ENCODE measurements at places on chromosomes 7 and 10.

DNA sequence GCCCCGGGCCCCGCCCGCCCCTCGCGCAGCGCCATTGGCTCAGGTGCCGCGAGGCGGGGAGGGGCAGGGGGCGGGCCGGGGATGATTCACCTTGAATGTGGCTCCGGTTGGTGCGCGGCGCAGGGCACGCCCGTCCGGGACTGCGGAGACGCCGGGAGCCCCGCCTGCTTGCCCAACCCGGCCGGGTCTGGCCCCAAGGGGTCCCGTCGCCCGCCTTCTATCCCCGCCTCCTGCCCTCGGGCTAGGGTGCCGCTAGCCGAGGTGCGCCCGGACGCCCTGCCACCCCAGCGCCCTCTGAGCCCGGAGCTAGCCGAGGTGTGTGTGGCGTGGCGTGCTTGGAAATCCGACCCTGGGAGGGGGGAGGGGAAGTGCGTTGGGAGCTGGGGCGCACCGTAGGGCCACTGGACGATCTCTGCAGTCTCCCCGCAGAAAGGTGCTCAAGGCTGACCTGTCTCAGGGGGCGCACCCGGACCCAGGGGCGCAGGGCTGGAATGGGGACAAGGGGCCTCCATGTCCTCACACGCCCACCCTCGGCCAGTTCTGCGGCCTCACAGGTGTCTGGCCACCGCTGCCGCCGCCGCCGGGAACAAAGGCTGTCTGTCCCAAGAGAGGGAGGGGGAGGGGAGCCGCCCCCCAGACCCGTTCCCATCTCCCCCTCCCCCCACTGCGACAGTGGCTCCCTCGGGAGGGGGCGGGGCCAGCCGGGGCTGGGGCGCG is 168.9 kb downstream of the NRF1 start:
- peak; percentile 55 for DNase-seq

DNA sequence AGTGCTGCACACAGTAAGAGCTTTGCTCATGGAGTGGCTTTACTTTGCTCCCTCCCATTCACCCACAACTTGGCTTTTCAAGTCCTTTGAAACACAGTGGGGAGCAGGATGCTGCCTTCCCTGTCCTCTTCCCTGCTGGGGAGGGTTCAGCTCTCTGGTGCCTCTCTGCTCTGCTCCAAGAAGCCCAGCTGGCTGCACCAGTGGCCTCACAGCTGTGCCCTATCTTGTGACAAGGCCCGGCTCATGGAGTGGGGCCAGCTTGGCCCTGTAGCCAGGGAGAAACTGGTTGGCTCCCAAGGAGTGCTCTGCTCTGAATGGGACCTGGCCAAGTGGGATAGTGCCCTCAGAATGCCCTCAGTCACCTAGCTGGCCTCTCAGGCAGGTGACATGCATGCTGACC is 212.3 kb upstream of the ZMIZ1 start:
- DNase-seq = no peak

GRCh38 chr10:18563003-18563726 is 88.2 kb downstream of the NSUN6 start:
- DNase-seq = no peak

- no peak for DNase-seq
Observed at GRCh38 chr7:127877951-127878350, 153.3 kb downstream of the LRRC4 start.

GRCh38 chr7:115851291-115851690 is 179.3 kb downstream of the TFEC start:
- DNase-seq = no peak

GRCh38 chr10:98265403-98266378 is 2.3 kb downstream of the LOXL4 start:
- no peak for DNase-seq

- DNase-seq = no peak
Observed at GRCh38 chr10:28250782-28251181, 52.1 kb downstream of the MPP7 start.

DNA sequence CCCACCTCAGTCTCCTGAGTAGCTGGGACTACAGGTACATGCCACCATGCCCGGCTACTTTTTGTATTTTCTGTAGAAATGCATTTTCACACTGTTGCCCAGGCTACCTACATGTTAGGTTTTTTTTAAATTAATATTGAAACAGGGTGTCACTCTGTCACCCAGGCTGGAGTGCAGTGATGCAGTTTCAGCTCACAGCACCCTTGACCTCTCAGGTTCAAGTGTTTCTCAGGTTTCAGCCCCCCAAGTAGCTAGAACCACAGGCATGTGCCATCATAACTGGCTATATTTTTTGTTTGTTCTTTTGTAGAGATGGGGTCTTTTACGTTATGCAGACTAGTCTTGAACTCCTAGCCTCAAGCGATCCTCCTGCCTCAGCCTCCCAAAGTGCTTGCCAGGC is 32.4 kb upstream of the ZMIZ2 start:
- DNase-seq = no peak

GRCh38 chr7:29424984-29425309 is 138.7 kb upstream of the PRR15 start:
- no peak for DNase-seq

DNA sequence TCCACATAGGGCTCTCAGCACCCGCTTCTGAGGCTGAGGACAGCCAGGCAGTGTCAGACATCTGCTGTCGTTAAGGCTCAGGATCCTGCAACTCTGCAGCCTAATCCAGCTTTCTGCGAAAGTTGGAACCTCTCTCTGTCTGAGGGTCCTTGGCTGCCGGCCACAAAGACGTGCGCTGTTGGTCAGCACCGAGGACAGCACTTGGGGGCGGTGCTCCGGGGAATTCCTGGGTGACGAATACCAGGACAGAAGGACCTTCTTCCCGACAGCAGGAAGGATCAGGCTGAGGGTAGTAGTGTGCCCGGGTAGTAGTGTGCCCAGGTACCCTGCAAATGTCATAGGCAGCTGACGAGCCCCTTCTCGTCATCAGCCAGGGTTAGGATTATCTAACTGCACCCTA is 16.0 kb upstream of the RASGEF1A start:
- no peak for DNase-seq

DNA sequence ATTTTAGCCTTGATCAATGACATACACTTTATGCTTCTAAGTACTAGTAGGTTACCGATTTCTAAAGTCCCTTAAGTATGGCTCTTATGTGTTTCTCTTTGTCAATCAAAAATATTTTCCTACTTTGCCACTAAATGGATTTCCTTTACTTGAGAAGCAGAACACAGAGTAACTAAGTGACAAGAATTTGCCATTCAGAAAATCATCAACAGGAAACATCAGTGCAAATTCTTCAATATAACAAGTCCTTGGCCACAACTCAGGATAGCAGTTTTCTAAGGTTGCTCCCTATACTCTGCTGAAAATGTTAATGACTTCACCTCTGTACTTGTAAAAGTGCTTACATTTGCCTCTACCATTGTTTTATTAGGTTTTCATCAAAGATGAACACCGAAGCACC is 239.6 kb upstream of the SLC26A5 start:
- DNase-seq = no peak

DNA sequence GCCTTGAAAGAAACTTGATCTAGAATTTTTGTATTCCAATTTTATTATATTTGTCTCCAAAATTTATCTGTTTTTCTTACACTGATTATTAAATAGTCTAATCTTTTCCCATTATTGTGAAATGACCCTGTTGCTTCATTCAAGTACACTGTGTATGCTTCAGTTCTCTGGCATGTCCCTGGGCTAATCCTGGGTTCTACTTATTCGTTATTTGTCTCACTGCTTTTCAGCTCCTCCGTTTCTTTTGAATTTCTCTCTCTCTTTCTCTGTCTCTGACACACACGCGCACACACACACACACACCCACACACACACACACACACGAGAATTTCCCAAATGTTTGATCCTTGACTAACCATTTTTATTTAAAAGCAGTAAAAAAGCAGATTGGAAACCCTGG is 768.6 kb downstream of the NRG3 start:
- DNase-seq = no peak

DNA sequence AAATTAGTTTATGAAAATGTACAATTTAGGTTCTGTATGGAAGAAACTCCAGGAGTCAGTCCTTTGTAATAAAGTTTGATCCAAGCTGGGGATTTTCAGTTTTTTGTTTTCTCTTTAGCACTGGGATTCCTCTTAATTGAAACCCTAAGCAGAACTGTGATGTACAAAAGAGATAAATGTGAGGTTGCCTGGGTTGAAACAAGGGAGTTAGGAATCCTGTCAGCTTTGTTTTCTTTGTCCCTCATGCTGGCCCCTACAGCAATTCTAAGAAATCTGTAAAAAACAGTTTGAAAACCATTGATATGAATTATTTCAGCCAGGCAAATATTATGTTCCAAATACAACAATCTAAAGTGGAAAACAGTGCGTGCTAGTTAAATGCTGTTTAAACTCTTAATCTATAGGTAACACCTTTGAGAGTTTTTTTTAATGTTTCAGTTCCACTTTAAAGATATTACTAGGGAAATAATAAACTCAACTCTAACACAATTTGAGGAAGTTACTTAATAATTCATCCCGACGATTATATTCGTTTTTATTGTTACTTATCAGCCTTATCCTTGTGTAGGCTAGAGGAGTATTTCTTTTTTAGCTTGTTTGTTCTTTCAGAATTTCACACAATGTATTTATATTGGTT is 65.3 kb downstream of the SGCE start:
- no peak for DNase-seq

DNA sequence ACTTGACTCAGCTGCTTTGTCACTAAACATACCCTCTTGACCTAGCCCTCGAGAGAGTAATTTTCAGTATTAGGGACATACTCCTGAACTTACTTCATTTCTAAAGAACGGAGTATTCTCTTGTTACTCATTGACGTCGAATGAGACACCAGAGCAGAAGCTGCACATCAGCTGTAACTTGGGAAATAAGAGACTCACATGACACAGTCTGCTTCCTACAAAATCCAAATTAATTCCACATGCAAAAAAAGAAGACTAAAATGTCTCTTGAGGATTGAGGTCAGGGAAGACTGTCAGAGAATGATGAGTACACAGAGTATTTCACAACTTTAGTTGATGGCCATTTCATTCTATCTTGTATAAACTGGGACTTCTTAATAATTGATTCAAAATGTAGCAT is 114.7 kb upstream of the EGFR start:
- no peak for DNase-seq

- DNase-seq = no peak
Observed at GRCh38 chr10:22647244-22647643, 67.1 kb downstream of the PIP4K2A start.

- DNase-seq = no peak
Observed at GRCh38 chr7:119578116-119578515, 694.9 kb upstream of the KCND2 start.

GRCh38 chr7:106938803-106939202 is 73.7 kb downstream of the PIK3CG start:
- DNase-seq = no peak

DNA sequence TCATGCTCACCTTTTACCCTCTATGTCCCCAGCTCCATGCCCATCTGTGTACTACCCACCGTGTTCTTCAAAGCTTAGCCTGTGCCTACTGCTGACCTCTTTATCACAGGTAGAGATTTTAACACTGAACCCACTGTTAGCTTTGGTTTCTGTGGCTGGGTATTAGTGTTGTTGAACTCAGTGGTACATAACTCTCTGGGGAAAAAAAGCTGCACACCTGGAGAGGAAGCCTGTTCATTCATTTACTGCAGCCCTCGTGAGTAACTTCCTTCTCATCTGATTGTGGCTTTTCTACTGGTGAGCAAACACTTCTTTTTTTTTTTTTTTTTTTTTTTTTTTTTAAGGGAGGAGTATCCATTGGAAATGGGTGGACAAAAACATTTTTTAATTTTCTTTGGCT is 326.3 kb downstream of the CCSER2 start:
- no peak for DNase-seq

DNA sequence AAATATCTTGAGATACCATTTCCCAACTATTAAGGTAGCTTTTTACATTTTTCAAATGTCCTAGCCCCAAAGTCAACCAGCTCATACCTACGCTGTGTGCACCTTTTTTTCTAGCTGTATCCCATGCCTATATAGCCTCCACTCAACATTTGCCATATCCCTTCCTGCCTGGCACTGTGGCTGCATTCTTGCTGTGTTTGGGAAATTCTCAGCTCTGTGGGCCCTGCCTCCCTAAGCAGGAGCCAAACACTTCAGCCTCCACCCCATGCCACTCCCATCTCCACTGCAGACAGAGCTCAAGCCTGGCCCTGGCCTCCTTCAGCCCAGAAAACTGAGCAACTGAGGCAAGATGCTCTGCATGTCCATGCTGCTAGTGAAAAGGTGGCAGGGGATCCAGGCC is 141.3 kb downstream of the RAB11FIP2 start:
- DNase-seq = no peak

- no peak for DNase-seq
Observed at GRCh38 chr10:76868098-76868977, 769.3 kb downstream of the KCNMA1 start.

DNA sequence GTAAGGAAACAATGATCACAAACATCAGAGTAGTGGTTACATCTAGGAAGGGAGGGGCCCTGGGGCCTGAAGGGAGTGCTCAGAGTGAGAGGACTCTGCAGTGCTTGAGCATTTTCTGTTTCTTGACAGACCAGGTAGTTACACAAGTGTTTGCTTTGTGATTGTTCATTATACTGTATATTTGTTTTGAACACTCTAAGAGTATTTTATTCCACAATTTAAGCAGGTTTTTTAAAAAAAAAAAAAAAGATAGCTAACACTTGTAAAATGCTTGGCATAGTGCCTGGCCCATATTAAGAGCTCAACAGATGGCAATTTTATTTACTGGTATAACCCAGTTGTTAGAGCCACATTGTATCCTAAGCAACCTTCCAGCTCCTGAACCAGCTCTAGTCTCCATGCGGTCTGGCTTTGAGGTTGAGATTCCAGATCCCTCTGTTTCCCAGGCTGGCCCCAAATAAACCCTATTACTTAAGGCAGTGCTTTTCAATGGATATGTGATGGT is 20.1 kb upstream of the ATXN7L1 start:
- DNase-seq = no peak

DNA sequence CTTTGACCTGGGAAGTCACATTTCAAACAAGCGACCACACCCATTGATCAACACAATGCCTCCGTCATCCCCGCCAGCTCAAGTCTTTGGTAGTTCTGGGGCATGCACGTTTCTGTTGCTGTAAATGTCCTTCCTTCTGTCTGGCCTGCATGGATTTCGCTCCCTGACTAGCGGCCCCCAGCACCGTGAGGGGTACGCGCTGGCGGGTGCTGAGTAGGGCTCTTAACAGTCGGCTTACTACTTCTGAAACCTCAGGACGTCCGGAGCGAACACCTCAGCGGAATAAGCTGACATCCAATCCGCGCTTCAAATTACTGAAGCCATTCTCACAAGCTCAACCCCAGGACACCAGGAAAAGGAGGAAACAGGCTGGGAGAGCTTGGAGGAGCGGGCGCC is 505 bp downstream of the NUDCD3 start:
- no peak for DNase-seq

- DNase-seq = no peak
Observed at GRCh38 chr7:80883154-80884025, 35.5 kb downstream of the SEMA3C start.

Measured in stimulated activated CD8-positive, alpha-beta memory T cell treated with anti-CD3 and anti-CD28 coated beads, Interleukin-7, amount 100 ng/mL, for 48 hours (primary cell).